ENCODE measurements at places on chromosomes 1 and 21. TPM values are rescaled to one million over a fixed set of nuclear protein-coding genes. Genes with fewer than 3 reads are reported as not detected.

- no peak for DNase-seq
Observed at GRCh38 chr1:24929398-24930259, 447 bp downstream of the RUNX3 start.

Gene HRNR
- not detected for total RNA-seq

DNA sequence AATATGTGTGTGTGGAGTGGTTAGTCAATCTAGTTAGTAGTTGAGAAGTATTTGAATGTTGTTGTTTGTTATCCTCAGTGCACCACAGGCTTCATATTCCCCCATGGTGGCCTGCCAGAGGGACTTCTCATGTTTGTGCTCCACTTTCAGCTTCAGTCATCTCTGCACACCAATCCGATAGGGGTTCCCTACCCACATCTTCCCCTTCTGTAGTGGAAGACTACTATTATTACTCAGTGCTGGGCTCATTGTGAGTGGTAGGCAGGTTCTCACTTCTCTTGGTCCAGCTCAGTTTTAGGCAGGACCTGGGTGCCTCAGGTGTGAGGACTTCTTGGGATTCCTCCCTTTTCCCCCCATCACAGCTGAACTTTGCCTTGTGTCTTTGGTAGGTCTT is 14.2 kb downstream of the MT1HL1 start:
- no peak for DNase-seq

DNA sequence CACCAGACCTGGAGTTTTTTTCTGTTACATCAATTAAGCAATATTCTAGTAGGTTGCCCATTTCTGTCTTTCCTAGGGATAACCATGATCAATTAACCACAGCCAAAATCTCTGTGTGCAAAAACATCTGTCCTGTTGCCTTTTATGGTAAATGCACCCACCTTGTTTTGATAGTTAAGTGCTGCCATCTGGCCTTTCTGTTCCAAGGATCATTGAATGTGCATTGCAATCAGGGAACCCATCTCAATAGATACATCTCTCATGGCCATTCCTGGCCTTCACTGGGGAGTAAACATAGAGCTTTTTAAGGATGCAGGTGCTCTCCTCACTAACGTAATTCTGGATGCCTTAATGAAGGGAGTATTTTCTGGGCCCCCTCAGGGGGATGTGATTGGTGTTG is 111.8 kb upstream of the KIAA1614 start:
- DNase-seq = no peak

Gene CNIH3
- 15.4 TPM for total RNA-seq

Gene HSPB7
- total RNA-seq = not detected

Gene LRRC40
- 41.2 TPM for total RNA-seq

- peak; percentile 8 for DNase-seq
Observed at GRCh38 chr1:173301507-173301906, 94.4 kb upstream of the TNFSF4 start.

Gene GPATCH3
- total RNA-seq = 5.0 TPM

Gene OR2W3
- total RNA-seq = not detected

GRCh38 chr1:94790246-94790645 is 29.9 kb upstream of the SLC44A3 start:
- DNase-seq = no peak

Gene ICOSLG
- 1.2 TPM for total RNA-seq

GRCh38 chr1:21966247-21967000 is 10.4 kb upstream of the CELA3B start:
- DNase-seq = peak; percentile 46

Gene ITLN2
- total RNA-seq = not detected

DNA sequence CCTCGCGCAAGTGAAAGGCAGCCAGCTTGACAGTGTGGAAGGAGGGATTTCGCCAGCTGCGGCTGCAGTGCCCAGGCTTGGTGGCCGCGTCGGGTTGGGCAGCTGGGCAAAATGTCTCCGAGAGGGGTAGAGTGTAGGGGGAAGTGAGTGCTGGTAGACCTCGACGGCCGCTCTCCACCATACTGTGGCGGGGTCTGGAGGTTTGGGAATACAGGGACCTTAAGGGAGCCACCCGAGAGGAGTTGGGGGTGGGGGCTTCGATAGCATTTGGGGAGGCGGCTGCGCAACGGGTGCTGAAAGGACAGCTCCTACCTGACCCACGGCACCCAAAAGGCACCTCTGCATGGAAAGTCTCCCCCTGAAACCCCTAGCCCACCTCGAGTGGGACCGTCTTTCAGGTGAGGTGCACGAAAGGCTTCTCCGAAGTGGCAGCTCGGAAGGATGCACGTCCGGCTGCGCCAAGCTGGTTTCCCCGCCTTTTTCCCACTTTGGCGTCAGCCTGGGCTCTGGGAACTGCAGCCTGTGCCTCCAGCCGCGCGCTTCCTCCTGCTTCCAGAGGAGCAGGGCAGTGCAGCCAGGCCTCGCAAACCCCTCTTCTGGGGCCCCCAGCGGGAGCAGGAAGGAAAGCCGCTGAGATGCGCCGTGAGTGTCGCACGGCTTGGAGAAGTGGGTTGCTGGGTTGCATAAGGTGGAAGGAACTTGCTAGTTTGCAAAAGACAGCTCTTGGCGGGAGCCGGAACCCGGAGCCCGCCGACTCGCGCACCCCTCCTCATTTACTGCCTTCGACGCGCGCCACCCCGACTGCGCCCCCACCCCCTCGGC is 531 bp upstream of the HMGN2 start:
- DNase-seq = peak; percentile 39

Gene UTS2
- total RNA-seq = not detected

GRCh38 chr21:33255404-33255803 is 10.8 kb upstream of the IL10RB start:
- DNase-seq = no peak

- no peak for DNase-seq
Observed at GRCh38 chr1:204240233-204240632, 26.4 kb upstream of the GOLT1A start.

DNA sequence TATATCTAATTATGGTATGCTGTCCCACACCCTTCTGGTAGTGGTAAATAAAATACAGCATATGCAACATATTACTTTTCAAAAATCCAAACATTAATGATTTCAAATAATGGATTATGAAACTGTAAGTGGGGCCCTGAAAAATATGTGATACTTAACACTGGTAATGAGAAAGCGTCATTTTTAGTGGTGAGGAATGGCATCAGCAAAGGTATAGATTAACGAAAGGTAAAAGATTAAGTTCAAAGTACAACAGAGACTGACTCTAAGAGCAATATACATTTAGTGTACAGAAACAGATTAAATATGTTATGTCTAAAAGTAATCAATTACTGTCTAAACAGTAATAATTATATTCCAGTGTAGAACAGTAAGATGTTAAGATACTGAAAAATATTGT is 194.1 kb downstream of the COL24A1 start:
- DNase-seq = no peak

- DNase-seq = no peak
Observed at GRCh38 chr1:244231572-244232315, 180.7 kb downstream of the ZBTB18 start.

Gene OR6K3
- not detected for total RNA-seq

GRCh38 chr1:109304226-109304920 is 2.4 kb downstream of the MYBPHL start:
- DNase-seq = no peak

Gene KIF2C
- 54.6 TPM for total RNA-seq

All from A172 (cell line).